T-helper 2 cell (primary cell): ENCODE measurements at places on chromosomes 7 and 10.

DNA sequence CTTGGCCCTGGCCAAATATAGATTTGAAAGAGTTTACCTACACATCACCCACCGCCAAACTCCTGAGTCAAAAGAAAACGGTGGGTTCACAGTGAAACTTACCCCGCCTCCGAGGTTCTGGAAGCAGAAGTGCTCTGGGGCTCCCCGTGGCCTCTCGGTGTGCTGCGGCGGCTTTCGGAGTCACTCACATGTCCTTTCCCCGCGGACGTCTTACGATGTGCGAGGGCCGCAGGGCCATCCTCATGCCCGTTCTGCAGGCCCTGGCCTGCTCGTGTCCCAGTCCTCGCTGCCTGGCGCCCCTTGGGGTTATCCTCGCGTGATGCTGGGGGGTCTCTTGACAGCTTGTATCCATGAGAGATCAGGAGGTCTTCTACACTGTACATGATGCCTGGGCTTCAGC, 12.0 kb downstream of the JCAD start:
- DNase-seq: no peak

DNA sequence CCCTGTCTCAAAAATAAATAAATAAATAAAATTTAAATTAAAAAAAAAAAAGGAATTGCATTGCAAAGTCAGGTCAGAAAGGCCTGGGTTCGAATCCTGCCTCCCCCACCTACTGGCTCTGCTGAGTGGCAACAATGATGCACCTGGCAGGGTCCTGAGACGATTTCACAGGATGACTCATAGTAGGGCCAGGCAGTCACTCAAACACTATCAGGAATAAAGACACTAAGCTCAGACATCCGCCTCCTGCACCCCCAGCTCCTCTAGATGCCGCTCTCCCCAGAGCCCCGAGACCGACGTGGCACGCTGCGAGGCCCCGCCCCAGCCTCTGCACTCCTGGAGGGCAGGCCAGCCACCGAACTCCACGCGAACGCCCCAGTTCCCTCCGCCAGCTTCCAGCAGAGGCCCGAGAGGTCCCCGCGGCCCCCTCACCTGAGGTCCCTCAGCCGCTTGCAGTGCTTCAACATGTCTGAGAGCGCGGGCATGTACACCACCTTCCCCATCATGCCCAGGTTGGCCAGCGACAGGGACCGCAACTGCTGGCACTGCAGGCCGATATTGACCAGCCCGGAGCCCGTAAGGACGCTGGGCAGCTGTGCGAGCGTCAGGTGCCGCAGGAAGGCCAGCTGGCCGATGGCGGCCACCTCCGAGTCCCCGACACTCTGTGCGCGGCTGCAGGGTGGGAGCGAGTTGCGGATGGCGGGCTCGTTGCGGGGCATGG, 76.6 kb upstream of the TNRC18 start:
- DNase-seq: no peak

GRCh38 chr10:105681051-105681450, 1040.0 kb downstream of the SORCS3 start:
- no peak for DNase-seq

DNA sequence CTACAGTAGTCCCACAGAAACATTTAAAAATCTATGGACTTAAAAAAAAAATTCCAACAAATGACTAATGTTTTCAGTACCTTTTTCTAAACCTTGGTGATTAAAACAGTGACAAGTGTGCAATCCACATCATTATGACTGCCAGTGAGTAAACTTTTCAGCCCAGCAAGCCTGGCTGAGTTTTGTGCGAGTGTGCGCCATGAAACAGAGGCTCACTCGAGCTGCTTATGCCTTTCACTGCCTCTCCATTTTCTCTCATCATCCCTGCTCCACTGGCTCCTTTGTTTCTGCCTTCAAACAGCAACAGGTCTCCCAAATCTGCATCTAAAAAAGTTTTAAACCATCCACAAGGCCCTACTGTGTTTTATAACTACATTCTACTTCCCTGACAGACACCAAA, 105.8 kb downstream of the USP6NL start:
- no peak for DNase-seq

DNA sequence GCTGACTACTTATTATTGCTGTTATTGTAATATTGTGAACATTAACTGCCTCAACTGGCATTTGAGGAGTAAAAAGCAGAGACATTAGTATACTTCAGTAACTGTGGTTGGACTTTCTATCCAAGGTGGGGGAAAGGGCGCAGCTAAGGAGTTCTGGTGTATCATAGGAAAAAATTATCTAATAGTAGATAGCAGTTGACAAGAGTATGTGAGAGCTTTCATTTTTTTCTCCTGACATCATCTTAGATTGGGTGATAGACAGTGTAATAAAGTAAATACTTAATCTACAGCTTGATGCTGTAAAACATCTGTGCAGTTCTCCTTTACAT, 68.9 kb downstream of the PHTF2 start:
- DNase-seq: no peak

DNA sequence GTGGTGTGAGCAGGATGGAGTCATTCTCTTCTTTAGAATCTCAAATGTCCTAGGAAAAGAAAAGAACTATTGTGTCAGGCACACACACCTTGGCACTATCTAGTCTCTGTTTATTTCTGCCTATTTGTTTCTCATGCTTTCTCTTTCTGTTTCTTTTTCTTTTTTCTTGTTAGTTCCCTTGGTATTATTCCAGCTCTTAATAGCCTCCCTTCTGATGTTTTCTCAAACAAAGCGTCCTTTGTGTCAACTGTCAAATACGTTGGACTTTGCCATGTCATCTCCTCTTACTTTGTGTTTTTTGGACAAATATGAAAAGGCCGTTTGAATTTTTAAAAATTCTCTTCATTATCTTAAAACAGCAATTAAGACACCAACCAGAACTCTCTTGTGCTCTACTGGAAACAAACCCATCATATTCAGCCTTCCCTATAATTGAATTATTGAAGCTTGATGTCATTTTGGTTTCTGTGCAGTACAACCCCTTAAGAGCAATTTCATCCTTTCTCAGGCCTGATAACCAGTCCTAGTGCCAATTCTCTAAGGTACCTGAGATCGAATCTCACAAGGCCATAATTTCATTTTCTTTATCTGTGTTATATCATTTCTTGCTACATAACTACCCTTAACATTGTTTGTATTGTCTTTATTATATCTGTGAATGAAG, 497.8 kb upstream of the NRP1 start:
- DNase-seq: no peak

DNA sequence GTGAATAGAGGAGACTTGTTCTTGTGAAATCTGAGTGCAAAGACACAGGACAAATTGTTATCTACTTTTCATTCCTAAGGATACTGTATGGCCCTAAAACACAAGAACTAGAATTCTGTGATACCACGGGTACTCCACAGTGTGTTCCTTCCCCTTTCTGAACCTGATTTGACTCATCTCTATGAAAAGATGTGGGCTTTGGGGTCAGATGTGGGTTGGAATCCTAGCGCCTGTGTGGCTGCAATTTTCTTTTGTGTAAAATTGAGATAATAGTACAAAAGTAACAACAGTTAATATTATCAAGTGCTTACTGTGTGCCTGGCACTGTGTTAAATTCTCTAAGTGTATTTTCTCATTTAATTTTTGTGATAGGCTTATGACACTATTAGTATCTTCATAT, 8.1 kb downstream of the SRGN start:
- DNase-seq: no peak

DNA sequence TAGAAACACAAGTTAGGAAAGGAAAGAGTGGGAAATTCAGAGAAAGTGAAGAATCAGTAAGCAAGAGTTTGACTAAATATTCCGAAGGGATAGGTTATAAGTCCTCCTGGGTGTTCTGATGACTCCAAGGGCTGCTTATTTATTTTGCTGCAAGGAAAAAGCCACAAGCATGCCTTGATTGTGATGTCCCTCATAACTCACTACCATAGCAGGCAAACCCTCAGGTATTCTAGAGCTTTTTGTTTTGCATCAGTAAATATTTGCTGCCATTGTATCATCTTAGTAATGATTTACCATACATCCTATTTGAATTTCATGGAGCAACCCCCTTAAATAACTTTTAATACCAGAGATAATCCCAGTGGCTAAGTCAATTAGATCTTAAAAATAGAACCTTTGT, 688.1 kb downstream of the SUGCT start:
- no peak for DNase-seq

GRCh38 chr10:127812041-127812440, 75.1 kb downstream of the FOXI2 start:
- no peak for DNase-seq

- no peak for DNase-seq
Observed at GRCh38 chr10:49053053-49053997, 62.0 kb downstream of the VSTM4 start.

GRCh38 chr7:45890902-45891461, 2.7 kb downstream of the IGFBP1 start:
- DNase-seq: no peak

DNA sequence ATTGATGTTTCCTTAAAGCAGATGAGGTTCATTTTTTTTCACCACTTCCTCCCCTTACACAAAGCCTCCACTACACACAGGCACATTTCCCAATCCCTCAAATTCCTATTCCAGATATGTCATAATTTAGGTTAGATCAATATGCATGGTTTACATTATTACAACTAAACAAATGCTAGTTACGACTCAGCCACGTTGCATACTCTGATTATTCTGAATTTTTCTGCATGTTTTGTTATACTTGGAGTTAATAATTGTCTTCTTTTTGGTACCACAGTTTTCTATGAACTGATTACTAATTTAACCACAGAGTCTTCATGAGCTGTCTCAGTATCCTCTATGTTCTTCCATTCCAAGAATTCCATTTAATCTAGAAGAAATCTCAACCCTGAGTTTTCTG, 4.4 kb upstream of the BICC1 start:
- no peak for DNase-seq

DNA sequence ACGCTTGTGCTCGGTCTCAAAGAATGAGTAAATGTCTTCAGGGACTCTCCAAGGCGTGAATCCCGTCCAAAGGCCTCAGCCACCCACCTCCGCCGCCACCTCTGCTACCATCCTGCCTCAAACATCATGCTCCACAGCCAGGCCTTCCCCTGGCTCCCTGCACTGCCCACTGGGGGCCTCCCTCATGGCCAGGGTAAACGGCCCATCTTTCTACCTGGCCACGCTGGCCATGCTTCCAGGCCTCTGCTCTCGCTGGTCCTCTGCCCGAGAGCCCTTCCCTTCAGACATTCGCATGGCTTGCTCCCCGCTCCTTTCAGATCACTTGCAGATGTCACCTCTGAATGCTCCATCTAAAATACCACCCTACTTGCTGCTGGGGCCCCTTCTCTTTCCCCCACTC, 40.2 kb downstream of the ZNF783 start:
- no peak for DNase-seq

- DNase-seq: no peak
Observed at GRCh38 chr7:149873970-149874643, 338 bp downstream of the ATP6V0E2 start.

GRCh38 chr7:137018468-137018867, 150.0 kb downstream of the CHRM2 start:
- DNase-seq: no peak

DNA sequence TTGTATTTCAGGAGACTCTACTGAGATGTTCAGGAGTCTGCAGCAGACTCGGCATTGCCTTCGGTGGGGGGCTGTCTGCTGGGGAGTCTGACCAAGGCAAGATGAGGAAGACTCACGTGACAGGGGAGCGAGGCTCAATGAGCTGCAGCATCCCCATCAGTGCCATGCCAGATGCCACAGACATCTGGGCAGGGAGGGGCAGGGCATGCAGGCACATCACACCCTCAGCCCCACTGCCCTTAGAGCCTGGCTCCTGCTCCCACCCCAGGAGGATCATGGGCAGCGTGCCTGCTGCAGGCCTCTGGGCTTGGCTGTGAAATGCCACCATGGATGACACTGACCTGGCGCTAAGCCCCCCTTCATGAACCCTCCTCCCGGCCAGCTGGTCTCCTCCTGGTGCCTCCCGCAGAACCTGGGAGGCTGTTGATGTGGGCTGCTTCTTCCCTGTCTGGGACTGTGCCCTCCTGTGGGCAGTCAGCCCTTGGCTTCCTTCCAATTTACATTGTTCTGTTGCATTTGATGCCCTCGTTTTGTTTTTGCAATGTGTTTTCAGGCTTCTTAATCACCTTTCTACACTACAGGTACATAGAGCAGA, 235.0 kb downstream of the PAXIP1 start:
- DNase-seq: no peak

DNA sequence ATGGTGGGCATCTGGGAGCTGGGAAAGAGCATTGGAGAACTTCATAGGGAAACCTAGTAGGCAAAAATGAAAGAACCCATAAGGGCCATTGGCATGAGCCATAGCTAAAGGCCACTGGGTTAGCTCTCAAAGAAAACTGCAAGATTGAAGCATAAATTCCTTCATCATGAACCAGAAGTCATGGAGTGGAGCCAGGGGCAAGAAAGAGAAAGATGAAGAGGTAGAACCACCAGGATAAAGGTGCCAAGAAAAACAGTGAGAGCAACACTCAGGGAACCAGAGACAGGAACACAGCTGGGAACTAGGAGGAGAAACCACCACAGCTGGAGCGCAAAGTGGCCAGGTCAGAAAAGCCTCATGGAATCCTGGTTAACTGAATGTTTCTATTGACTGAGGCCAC, 11.5 kb upstream of the SGMS1 start:
- DNase-seq: no peak

GRCh38 chr7:28297801-28298459, 114.4 kb upstream of the CREB5 start:
- no peak for DNase-seq

GRCh38 chr10:91974960-91975359, 51.4 kb downstream of the BTAF1 start:
- no peak for DNase-seq

GRCh38 chr7:93327006-93327633, 95.0 kb downstream of the VPS50 start:
- no peak for DNase-seq

DNA sequence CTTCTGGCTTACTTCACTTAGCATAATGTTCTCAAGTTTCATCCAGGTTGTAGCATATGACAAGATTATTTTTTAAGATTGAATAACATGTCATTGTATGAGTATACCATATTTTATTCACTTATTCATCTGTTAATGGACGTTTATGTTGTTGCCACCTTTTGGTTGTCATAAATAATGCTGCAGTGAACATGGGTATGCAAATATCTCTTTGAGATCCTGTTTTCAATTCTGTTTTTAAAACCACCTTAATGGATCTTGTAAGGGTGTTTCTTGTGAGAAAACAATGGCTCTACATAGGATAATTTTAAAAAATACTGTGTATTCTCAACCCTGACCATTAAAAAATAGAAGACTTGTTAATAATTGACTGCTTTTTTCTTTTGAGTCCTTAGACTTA, 290.7 kb upstream of the TMEM229A start:
- no peak for DNase-seq

GRCh38 chr7:135334830-135335543, 101.3 kb downstream of the STRA8 start:
- no peak for DNase-seq

- no peak for DNase-seq
Observed at GRCh38 chr10:111831058-111831457, 352.5 kb downstream of the GPAM start.
